Activated T-cell treated with anti-CD3 and anti-CD28 coated beads, Interleukin-2, amount 50 U/mL, for 24 hours (primary cell): ENCODE measurements at places on chromosomes 6 and 20.

DNA sequence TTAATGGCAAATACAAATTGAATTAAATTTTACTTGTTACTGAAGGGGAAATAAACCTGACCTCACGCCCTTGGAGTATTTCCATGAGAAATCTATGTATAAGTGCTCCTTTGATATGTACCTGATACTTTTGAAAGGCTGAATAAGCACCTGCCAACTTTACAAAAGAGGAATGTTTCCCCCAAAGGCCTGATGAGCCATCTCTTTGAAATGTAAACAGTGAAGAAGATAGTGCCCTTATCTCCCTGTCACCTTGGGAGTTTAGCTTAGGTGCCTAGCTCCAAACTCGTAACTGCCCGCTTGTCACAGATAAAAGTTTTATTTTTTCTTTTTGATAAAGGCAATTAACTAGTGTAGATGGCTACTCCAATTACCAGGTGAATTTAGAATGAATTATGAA, 1.1 kb upstream of the ZNF343 start:
- DNase-seq = no peak

GRCh38 chr20:20192366-20192765, 140.0 kb downstream of the CFAP61 start:
- DNase-seq = no peak

DNA sequence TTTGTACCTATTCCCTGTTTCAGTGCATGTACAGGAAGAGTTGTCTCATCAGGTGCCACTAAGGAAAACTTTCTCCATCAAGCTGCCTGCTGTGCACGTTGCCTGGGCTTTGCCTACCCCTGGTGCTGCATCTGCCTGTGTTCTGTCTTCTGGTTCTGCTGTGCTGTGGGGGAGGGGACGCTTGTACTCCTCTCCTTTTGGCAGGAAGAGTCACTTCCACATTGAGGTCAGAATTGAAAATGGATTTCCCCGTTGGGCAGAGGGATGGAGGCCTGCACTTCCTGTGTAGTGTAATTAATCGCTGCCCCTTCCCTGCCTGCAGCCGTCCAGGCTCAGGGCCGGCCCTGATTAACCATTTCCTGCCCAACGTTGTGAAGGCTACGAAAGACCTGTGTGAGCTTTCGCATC, 153.3 kb downstream of the SCML4 start:
- no peak for DNase-seq

GRCh38 chr20:62748311-62748710, 39.7 kb downstream of the NTSR1 start:
- no peak for DNase-seq

DNA sequence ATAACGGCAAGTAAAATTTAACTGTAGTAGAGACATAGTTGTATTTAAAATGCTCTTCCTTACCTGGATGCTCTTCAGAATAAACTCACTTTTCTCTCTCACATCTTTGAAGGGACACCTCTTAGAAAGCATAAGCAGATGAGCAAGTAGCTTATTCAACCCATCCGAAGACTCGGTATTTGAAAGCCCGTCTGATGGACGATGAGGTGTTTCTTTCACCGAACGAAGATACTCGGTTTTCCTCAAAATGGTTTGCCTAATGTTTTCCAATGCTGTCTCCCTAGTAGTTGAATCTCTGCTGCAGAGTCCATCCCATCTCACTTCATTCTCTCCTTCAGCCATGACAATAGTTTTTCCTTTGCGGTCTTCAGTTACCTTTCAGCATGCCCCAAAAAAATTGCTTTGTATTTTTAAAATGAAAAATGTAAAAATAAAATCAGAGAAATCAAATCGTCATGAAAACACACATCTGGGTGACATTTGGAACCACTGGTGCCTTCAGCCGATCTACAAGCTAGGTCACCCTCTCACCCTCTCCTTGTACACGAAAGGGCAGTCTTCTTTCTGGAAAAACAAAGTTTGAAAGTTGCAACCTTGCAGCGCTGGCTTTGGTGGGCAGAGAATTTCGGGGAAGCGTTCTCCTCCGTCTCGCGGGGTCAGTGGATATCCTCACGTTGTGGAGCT, 772 bp downstream of the SESN1 start:
- DNase-seq = no peak

DNA sequence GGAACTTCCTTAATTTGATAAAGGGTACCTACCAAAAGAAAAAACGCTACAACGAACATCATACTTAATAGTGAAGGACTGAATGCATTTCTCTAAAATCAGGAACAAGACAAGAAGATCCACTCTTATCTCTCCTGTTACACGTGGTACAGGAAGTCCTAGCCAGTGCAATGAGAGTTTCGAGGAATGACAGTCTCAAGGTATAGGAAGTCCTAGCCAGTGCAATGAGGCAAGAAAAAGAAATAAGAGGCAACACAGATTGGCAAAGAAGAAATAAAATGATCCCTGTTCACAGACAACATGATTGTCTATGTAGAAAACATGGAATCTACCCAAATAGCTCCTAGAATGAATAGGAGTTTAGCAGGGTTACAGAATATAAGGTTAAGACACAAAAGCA, 167.8 kb upstream of the MLN start:
- no peak for DNase-seq

DNA sequence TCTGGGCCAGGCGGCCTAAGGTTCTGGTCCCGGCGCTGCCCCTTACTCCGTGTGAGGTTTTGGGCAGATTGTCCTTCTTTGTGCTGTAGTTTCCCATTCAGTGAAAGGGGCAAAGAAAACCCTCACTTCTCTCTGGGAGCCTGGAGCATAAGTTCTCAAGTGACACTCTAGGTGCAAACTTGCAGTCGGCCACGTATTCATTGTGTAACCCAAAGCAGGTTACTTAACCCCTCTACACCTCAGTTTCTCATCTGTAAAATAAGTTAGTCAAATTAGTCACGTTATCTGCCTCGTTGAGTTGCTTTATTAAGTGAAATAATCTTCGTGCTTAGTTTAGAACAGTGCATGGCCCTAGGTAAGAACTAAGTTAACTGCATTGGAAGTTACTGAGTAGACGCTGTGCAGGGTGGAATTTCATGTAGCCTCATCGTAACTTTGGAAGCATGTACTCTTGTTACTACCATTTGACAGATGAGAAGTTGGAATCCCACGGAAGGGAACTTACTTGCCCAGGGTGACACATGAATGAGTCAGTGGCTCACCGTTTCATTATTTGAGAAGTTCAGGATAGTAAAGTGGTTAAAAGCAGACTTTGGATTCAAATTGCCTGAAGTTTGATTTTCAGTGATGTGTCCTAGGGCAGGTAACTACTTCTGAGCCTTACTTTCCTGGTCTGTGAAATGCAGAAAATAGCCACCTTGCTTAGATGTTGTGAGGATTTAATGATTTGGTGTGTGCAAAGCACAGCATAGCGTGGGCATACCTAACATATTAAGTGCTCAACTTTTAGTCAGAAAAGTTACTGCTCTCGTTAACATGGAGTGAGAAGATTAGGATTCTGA, 556 bp upstream of the MROH8 start:
- DNase-seq = no peak

DNA sequence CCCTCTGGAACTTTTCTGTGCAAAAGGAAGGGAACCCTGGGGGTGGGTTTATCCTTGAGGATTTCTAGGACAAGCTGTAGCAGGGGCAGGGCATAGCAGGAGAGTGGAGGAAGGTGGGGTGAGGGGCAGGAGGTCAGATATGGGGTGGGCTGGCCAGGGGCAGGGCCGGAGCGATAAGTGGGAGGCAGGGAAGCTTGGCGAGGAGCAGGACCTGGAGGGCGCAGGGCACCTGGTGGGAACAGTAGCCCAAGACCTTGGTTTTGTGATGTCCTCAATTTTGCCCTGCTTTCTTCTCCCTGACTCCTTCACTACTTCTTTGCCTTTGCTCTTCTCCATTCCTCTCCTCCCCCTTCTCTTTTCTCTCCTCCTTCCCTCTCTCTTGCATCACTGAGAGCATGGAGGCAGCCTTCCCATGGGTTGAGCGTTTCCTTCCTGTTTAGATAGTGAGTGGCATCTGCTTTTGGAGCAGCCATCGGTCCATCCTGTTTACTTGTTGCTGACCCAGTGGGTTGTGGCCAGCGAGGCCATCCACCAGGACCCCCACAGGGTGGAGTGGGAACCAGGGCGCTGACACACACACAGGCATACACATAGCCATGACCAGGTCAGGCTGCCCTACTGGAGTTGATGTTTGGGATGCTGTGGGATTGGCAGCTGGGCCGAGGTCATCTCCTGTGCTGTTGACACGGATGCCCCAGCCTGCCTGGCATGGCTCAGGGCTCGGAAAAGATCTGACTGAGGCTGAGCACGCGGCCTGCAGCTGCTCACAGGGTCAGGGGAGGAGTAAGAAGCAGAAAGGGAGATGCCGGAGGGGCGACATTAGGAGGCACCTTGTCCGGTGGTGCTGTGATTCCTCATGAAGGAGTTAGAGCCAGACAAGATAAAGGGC, 121.0 kb upstream of the RNF24 start:
- DNase-seq = no peak

- no peak for DNase-seq
Observed at GRCh38 chr20:22717466-22717865, 133.1 kb upstream of the FOXA2 start.
